ENCODE measurements at places on chromosomes 3 and 15.

- no peak for DNase-seq
Measured at GRCh38 chr3:98680723-98681122, 82.4 kb upstream of the ST3GAL6 start.

GRCh38 chr15:80934761-80935221 lies 54.8 kb downstream of the MESD start:
- no peak for DNase-seq

DNA sequence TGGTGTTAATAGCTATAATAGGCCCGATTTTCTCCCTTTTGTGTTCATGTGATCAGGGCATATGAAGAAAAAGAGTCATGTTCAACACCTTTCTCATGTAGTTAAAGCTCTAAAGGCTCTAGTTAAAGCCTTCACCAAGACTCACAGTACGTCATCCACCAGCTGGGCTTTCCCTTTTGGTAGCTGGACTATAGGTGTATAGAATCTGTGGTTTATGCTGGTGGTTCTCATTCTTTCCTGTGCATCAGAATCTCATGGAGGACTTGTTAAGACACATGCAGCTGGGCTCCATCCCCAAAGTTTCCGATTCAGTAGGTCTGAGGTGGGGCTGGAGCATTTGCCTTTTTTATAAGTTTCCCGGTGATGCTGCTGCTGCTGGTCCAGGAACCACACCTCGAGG lies 31.0 kb downstream of the CFAP91 start:
- no peak for DNase-seq

GRCh38 chr3:114480442-114480841 lies 186.6 kb downstream of the TIGIT start:
- no peak for DNase-seq

- DNase-seq = no peak
Measured at GRCh38 chr3:3821777-3822176, 22.5 kb downstream of the LRRN1 start.

DNA sequence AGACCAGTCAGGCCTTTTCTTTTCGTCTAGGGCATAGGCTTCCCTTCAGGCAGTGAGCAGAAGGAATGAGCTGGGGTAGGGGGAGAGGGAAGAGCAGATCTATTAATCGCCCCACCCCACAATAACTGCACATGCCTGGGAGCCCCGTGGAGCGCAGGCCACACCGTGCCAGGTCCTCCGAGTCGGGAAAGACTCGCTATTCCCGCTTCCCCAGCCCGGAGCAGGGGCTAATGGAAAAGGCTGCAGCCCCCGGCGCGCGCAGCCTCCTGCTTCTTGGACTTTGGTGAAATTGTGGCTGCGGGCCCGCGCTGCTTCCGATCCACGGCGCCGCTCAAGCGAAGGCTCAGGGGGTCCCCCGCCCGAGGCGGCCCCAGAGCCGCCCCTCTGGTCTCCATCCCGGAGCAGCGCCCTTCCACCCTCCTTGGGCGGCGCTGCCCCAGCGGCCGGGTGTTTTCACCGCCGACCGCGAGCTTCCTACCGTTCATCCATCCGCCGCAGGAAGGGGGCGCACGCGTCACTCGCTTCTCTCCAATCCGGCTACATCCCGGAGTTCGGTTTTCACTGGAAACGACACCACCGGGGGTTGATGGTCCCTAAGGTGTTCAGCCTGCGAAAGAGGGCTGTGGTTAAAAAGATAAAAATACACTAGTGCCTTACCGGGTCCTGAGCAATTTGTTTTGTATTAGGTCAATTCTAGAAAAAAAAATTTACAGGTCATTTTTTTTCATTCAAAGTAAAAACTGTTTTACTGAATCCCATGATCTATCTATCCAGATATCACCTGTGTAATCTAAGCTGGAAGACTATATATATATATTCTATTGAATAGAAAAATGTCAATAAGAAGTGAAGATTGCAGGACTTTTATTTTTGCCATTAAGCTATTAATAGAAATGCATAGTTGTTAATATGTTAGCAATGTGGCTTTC lies 4.4 kb upstream of the SYNM start:
- DNase-seq = no peak

- DNase-seq = no peak
Measured at GRCh38 chr15:94259121-94259751, 27.9 kb downstream of the MCTP2 start.

Data from cortex of kidney (tissue), 1 donor.